CD4-positive, alpha-beta T cell treated with Interleukin-15 for 4 hours (primary cell): ENCODE measurements at places on chromosomes 16 and 17.

GRCh38 chr16:81483970-81484595 is 39.5 kb downstream of the CMIP start:
- DNase-seq: no peak

GRCh38 chr17:72984145-72984925 is 108.2 kb downstream of the SLC39A11 start:
- no peak for DNase-seq

GRCh38 chr17:37051833-37052232 is 103.1 kb downstream of the AATF start:
- DNase-seq: no peak

DNA sequence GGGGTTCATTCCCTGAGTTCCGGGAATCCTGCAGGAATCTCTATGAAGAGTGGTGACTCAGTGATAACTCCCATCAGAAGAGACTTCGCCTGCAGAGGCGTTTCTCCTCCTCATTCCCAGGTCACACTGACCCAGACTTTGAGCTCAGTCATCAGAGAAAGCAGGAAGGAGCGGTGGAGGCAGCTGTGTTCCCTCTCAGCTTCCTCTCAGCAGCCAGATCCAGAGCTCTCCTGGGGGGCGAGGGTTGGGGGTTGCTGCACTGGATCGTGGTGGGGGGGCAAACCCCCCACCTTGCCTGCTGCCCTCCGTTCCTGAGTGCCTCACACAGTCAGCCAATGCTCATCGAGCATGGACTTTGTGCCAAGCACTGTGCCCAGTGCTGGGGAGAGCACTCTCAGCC is 271.2 kb downstream of the CBLN1 start:
- DNase-seq: no peak

- peak; percentile 68 for DNase-seq
Observed at GRCh38 chr17:76265624-76266243, 586 bp downstream of the UBALD2 start.

GRCh38 chr17:59754552-59754951 is 47.1 kb downstream of the VMP1 start:
- peak; percentile 82 for DNase-seq

- DNase-seq: no peak
Observed at GRCh38 chr17:82217120-82217529, 4.5 kb upstream of the CCDC57 start.

DNA sequence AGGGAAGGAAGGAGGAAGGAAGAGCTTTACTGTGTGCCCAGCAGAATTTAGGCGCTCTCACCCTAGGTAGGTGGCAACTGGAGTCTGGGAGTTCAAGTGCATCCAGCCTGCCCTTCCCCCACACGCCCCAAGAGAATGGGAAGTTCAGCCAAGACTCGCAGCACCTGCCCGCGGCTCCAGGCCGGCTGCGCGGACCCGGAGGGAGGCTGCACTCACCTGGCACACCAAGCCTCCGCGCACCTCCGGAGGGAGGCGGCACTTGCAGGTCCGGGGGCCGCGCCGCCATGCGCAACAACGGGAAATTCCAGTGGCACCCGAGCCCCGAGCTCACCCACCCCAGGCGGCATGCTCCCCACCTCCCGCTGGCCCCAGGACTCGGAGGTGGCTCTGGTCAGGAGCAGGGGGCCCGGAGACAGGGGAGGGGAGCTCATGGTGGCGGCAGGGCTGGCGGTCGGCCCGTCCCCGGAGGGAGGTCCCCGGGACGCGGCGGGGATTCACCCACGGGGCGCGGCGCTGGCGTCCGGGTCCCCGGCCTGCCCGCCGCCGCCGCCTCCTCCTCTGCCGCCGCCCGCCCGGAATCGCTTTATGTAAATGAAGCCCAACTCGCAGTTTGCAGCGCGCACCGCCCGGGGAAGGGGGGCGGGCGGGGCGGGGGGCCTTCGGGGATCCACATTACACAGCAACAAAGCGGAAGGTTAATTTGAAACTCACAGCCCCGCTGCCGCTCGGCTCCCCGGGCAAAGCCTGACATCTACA is at the start of gene ZFHX3:
Gene ZFHX3 (minus strand): TSS at position 593 of the 756 bp plus-strand sequence. CDS start 87,983 bp downstream, outside the sequence.
- DNase-seq: peak; percentile 13

GRCh38 chr17:1055751-1056645 is 59.1 kb downstream of the TIMM22 start:
- DNase-seq: peak; percentile 36

- DNase-seq: no peak
Observed at GRCh38 chr17:1107777-1108477, 71.9 kb downstream of the ABR start.

GRCh38 chr17:77700165-77700881 is 258.2 kb upstream of the TNRC6C start:
- no peak for DNase-seq

- DNase-seq: no peak
Observed at GRCh38 chr17:62807812-62808575, at the start of gene MARCHF10. Gene MARCHF10 (minus strand): TSS chr17:62808314. CDS start chr17:62801735, 6,579 bp downstream.
